Sigmoid colon (tissue), 7 donors: ENCODE measurements at places on chromosomes 1 and 21. TPM values are rescaled to one million over a fixed set of nuclear protein-coding genes. Genes with fewer than 3 reads are reported as not detected.

TNFAIP8L2 gene
- 9.5 TPM for total RNA-seq

USP24 gene
- 46.4 TPM for total RNA-seq

TGFB2 gene
- total RNA-seq = 7.8 TPM

NBPF14 gene
- total RNA-seq = 20.2 TPM

NCF2 gene
- 10.5 TPM for total RNA-seq

PIGK gene
- total RNA-seq = 16.9 TPM

NPHS2 gene
- total RNA-seq = not detected

ATP6V1G3 gene
- not detected for total RNA-seq

LCE3E gene
- total RNA-seq = not detected

TFF2 gene
- total RNA-seq = not detected

ALX3 gene
- total RNA-seq = not detected

CLEC20A gene
- total RNA-seq = not detected

DLGAP3 gene
- 0.36 TPM for total RNA-seq

HMGCS2 gene
- not detected for total RNA-seq

RHEX gene
- total RNA-seq = not detected

SLC1A7 gene
- not detected for total RNA-seq

FNDC5 gene
- total RNA-seq = 0.66 TPM

FCGR1A gene
- 0.55 TPM for total RNA-seq

SEC16B gene
- total RNA-seq = 5.8 TPM

CASQ2 gene
- total RNA-seq = 160 TPM

PCAT6 gene
- total RNA-seq = not detected

CD1B gene
- not detected for total RNA-seq

KRTAP12-4 gene
- total RNA-seq = not detected

CD247 gene
- total RNA-seq = 1.8 TPM

TAL1 gene
- 3.1 TPM for total RNA-seq
